ENCODE measurements at places on chromosomes 11 and 22.

- DNase-seq = peak; percentile 32
These were observed 45.3 kb downstream of the C22orf31 start for GRCh38 chr22:29016067-29016938.

DNA sequence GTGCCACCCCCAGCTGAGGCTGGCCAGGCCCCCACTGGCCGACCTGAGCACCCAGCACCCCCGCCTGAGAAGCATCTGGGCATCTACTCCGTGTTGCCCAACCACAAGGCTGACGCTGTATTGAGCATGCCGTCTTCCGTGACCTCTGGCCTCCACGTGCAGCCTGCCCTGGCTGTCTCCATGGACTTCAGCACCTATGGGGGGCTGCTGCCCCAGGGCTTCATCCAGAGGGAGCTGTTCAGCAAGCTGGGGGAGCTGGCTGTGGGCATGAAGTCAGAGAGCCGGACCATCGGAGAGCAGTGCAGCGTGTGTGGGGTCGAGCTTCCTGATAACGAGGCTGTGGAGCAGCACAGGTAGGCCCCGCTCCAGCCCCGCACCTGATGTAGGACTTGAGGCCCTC lies 4.7 kb downstream of the ZBTB16 start:
- no peak for DNase-seq

GRCh38 chr11:121886005-121886734 lies 229.8 kb downstream of the BLID start:
- DNase-seq = no peak

DNA sequence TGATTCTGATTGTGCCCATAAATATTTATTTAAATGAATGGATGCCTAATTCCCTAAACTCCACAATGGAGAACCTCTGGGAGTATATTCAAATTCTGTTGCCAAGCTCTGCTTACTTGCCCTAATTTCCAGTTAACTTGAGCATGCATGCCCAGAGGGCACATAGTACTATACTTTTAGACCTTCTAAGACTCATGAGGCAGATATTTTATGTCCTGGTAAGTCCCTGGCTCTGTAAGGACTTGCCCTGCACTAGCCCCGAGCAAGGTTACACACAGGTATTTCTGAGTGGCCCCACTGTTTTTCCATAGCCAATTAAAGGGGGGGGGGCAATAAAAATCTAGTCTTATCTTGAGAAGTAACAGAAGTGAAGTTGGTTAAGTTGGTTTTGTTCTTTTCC lies 21.1 kb upstream of the CAPRIN1 start:
- no peak for DNase-seq

DNA sequence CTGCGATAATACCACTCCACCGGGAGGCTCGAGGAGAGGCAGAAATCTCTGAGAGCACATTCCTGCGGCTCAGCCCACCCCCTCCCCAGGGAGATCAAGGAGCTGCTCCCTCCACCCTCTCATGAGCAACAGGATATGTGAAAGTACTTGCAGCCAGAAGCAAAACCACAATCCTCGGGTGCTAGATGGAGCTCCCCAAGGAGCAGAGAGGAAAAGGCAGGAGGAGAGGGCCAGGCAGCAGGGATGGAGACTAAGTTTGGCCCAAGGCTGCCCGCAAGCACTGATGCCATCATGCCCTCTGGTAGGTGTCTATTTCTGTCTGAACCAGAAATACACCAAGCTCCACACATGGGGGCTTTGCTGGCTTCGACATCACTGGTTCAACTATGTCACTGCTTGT lies 22.3 kb downstream of the VPS37C start:
- no peak for DNase-seq

GRCh38 chr11:33040862-33041453 lies 1.6 kb downstream of the TCP11L1 start:
- DNase-seq = no peak

- no peak for DNase-seq
These were observed 232.3 kb downstream of the JRKL start for GRCh38 chr11:96622026-96622634.

DNA sequence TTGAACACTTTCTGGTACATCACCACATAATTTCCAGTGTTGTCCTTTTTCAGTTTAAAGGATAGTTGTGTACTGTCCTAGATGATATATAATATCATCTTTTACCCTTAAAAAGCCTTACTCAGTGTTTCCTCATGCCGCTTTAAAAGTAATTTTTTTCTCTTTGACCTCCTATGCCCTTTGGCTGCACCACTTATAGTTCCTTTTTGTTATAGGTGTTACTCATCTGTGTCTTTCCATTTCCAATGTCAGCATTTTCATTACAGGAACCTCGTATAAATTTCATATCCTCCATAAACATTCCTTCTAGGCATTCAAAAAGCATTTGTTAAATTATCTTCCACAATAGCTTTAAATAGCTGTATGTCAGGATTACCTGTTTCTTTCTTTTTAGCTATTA lies 40.8 kb downstream of the USP47 start:
- no peak for DNase-seq
